ENCODE measurements at places on chromosomes 6 and 20. TPM values are rescaled to one million over a fixed set of nuclear protein-coding genes. Genes with fewer than 3 reads are reported as not detected.

DNA sequence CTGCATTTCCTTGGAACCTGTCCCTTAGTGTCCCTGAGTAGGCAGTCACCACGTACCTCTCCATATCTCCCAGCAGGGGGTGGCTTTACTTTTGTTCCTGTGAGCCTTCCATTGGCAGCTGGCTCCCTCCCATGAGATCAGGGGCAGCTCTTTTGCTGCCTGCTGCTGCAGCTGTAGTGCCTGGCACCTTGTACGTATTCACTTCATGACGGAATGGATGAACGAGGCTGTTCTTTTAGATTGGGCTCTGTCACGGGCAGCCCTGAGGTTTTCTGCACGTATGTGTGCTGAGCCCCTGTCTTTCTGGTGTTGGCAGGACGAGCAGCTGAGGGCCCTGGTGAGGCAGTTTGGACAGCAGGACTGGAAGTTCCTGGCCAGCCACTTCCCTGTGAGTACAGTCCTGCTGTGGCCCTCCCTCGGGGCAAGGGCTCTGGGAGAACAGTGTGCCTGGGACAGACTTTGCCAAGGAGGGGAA is 14.6 kb downstream of the MYBL2 start:
- no peaks in the 10 kb centered on the region for H3K27me3 ChIP-seq
- H3K36me3 ChIP-seq: peaks cover 3% of the 10 kb centered on the region
- H3K27ac ChIP-seq: no peak overlapping the region
- H3K4me1 ChIP-seq: no peaks in the 10 kb centered on the region
- peak; percentile 26 for DNase-seq

OR12D2 gene
- total RNA-seq: not detected

GRCh38 chr20:57259121-57259937 is 7.1 kb downstream of the BMP7 start:
- H3K4me3 ChIP-seq: peak overlapping the region; percentile 24
- H3K27ac ChIP-seq: no peak overlapping the region
- H3K36me3 ChIP-seq: no peaks in the 10 kb centered on the region
- peaks cover 36% of the 10 kb centered on the region for H3K27me3 ChIP-seq
- H3K4me1 ChIP-seq: peaks cover 79% of the 10 kb centered on the region

DNA sequence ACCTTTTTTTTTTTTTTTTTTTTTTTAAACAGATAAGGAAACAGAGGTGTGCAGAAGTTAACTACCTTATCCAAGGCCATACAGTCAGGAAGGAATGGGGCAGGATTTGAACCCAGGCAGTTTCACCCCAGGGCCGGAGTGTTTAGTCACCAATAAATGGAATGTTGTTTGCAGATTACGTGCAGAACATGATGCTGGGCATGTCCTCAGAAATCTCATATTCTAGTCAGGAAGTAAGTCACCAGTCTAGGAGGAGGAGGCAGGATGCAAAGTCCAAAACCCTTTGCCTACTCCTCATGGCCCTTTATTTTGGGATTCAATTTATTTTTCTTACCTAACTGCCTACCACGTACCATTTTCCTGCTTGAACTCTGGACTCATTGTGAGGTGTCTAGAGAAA is 57.1 kb upstream of the LRRC1 start:
- no peaks in the 10 kb centered on the region for H3K36me3 ChIP-seq
- H3K4me1 ChIP-seq: peaks cover 4% of the 10 kb centered on the region
- DNase-seq: no peak
- H3K4me3 ChIP-seq: no peak overlapping the region

DNA sequence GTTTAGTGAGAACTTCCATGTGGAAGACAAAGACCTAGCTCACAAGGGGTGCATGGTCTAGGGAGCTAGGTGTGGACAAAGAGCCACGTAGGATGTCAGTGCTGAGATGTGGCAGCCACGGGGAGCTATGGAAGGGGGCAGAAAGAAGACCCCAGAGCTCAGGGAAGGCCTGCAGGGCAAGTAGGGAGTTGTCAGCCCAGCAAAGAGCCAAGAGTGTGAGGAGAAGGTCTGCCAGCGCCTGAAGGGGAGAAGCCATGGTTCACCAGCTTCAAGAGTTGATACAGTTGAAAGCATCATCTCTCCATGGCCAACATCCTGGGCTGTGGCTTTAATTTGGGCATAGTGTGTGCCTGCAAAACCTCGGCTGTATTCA is 95.6 kb downstream of the CDH26 start:
- DNase-seq: no peak
- no peaks in the 10 kb centered on the region for H3K36me3 ChIP-seq
- H3K4me3 ChIP-seq: no peak overlapping the region
- H3K27me3 ChIP-seq: no peaks in the 10 kb centered on the region

Measured in GM23338 (cell line).